Stimulated activated CD4-positive, alpha-beta T cell treated with anti-CD3 and anti-CD28 coated beads, TNF-alpha, amount 100 ng/mL, for 4 hours (primary cell): ENCODE measurements at places on chromosomes 1 and 21.

DNA sequence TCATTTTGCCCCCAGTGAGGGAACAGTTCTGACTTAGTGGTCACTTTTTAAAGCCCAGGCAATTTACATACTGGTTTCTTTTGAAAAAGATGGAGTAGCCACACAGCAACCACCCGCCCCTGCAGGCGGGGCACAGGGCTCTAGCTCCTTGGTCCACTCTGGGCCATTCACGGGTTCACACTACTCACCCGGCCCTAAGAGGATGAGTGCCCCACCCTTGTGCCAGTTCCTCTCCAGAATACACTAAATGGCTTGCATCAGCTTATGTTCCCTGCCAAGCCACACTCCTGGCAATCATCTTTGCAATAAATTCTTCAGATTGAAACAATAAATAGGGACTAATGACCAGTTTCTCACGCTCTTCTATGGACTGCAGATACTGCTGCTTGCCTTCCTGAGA lies 15.7 kb upstream of the ATP13A2 start:
- no peak for DNase-seq

DNA sequence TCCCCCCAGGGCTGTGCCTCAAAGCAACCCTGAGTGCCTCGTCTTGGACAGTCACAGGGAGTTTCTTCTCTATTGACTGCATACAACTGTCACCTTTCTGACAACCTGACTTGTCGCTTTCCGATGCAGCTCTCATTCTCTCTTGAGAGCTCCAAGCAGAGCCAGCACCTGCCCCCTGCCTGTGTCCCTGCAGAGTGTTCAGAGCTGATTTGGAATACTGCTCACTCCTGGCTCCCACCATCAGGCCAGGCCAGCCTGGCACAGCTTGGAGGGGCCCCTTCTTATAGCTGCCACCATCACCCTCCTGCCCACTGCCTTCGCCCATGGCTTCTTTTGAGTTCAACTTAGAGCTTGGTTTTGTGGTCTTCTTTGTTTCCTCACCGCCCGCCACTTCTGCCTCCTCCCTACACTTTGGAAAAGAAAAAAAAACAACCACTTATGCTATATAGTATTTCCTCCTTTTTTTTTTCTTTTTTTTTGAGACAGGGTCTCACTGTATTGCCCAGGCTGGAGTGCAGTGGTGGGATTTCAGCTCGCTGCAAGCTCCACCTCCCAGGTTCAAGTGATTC lies 12.3 kb downstream of the NCF2 start:
- no peak for DNase-seq

- no peak for DNase-seq
Observed at GRCh38 chr1:87474098-87474497, 145.4 kb downstream of the LMO4 start.

DNA sequence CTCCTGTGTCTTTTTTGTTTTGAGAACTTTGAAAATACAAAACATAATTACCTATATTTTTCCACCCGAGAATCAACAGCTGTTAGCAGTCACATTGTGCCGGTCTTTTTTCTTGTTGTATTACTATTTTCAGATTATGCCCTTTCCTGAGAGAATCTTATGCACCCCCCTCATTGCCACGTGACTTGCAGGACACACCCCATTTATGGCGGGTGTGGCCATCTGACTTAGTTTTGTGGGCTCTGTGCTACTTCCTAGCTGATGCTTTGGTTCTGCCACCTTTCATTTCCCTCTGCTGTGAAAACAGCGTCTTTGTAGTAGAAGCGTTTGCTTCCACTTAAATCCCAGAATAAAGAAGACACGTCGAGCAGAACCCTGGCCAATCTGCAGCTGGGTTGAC lies 82.8 kb upstream of the SOX13 start:
- no peak for DNase-seq

- DNase-seq, result no peak
Observed at GRCh38 chr1:201406831-201407406, 7.8 kb upstream of the LAD1 start.

GRCh38 chr1:159970932-159971342 lies 16.9 kb upstream of the SLAMF9 start:
- DNase-seq, result no peak

- no peak for DNase-seq
Observed at GRCh38 chr1:165598676-165599059, 32.4 kb upstream of the MGST3 start.

GRCh38 chr1:239457491-239458143 lies 71.2 kb downstream of the CHRM3 start:
- DNase-seq, result no peak

DNA sequence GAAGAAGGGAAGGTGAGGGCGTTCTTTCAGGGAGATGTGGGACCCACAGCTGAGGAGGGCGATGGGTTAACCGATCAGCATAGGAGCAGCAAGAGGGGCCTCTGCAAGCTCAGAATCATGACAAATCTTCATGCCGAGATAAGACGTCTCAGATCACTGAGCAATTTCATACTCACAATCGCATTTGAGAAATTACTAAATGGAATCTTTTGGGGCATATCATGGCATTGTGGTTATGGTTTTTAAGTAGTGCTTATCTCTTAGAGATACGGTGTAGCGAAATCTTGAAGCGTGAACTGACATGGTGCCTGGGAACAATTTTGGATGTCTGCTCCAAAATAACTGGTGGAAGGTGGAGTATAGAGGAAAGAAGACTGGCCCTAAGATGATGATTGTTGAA lies 6.2 kb downstream of the TNNT2 start:
- no peak for DNase-seq

GRCh38 chr1:31514117-31514516 lies 62.2 kb upstream of the TINAGL1 start:
- DNase-seq, result no peak

GRCh38 chr1:60903591-60903990 lies 178.8 kb upstream of the NFIA start:
- DNase-seq, result no peak

DNA sequence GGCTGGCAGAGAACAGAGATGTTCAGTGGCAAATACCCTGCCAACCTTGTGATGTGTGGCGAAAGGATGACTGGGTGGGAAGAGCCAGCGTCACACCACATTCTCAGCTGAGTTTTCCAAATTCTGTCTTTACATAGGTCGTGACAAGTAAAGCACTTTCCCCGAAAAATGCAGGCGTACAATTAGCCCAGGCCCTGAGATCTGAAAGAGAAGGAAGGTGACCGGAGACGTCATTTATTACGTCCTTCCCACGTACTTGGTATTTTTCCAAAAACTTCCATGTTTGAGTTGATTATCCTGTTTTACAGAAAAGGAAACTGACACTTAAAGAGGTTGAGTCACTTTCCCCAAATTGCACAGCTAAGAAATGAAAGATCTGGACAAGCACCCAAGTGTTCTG lies 413.3 kb downstream of the PRDM2 start:
- DNase-seq, result no peak

DNA sequence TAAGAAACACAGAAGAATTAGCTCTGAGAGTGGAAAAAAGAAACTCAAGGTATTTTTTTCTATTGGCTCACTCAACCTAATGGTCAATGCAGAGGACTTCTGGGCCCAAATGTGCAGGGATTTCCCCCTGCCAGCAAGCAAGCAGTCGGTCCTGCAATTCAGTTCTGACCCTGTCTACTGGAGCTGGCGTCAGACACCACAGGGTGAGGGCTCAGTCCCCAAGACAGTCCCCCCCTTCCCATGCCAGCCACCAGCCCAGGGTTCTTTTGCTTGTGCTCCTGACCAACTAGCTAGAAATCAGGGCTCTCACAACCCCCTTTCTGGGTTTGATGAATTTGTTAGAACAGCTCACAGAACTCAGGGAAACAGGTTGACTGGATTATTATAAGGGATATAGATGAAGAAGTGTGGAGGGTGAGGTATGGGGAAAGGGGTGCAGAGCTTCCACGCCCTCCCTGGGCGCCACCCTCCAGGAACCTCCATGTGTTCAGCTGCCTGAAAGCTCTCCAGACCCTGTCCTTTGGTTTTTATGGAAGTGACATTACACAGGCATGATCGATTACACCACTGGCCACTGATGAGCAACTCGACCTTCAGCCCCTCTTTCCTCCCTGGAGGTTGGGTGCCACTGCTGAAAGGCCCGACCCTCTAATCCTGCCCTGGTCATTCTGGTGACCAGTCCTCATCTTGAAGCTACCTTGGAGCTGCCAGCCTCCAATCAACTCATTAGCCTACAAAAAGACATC lies 22.5 kb upstream of the PWP2 start:
- no peak for DNase-seq

GRCh38 chr1:30061292-30062220 lies 661.8 kb downstream of the MATN1 start:
- DNase-seq, result no peak

GRCh38 chr21:42678618-42679295 lies 25.3 kb downstream of the PDE9A start:
- no peak for DNase-seq

DNA sequence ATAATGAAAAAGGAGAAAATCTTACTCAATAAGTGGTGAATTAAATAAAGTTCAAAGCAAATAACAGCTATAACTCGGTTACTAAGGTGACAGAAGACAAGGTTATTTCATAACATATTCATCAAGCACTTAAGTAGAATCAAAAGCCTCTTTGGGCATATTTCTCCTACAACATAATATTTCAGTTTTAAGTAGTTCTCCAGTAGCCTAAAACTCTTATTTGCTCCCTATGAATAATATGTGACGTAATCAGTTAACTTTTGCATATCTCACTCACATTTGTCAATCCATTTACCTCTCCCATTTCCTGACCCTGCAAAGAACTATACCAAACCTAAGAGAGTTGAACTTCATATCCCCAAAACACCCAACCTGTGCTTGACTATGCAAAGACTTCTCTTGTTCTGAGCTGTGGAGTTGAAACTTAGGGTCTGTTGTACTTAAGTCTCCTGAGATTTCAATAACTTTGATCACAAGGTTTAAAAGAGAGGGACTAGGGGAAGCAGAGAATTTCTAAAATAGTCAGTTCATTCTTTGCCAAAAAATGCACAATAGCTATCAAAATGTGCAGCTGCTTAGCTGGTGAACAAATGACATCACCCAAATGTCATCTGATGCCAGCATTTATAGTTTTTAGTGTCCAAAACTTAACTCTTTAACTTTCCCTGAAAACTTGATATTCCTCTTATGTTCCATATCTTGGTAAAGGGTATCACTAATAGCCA lies 37.2 kb downstream of the TTLL7 start:
- no peak for DNase-seq
